Activated B cell treated with CpG ODN at 0.5 μM for 24 hours (primary cell): ENCODE measurements at places on chromosomes 6 and 20. TPM values are rescaled to one million over a fixed set of nuclear protein-coding genes. Genes with fewer than 3 reads are reported as not detected.

Gene HRH3
- total RNA-seq, result not detected in 2 replicates

Gene SLC17A4
- not detected in 2 replicates for total RNA-seq

DNA sequence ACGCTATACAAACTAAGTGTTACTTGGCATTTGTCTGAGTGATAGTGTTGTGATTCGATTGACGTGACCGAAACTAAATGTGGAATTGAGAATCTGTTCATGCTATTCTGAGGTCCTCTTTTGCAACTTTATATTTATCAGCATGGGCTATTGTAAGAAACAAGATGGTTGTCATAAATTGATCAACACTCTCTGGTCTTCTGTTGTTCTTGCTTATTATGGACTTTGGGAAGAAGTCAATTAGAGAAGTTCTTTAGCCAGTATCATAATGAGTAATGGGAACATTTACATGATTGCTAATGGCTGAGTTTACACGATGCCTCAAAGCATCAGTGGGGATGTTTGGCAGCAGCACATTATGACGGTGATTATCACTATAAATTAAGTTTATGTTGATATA is 195.0 kb downstream of the CD83 start:
- no peak for DNase-seq
- H3K36me3 ChIP-seq, result no peaks in the 10 kb centered on the region
- H3K4me3 ChIP-seq, result peak overlapping the region; percentile 15
- peaks cover 88% of the 10 kb centered on the region for H3K4me1 ChIP-seq
- H3K27me3 ChIP-seq, result no peaks in the 10 kb centered on the region
- H3K27ac ChIP-seq, result peak overlapping the region; percentile 87

GRCh38 chr6:14453712-14454472 is 336.3 kb downstream of the CD83 start:
- peaks cover 2% of the 10 kb centered on the region for H3K36me3 ChIP-seq
- no peak for DNase-seq
- peak overlapping the region; percentile 50 for H3K4me3 ChIP-seq
- H3K27ac ChIP-seq, result no peak overlapping the region
- H3K4me1 ChIP-seq, result peaks cover 33% of the 10 kb centered on the region

DNA sequence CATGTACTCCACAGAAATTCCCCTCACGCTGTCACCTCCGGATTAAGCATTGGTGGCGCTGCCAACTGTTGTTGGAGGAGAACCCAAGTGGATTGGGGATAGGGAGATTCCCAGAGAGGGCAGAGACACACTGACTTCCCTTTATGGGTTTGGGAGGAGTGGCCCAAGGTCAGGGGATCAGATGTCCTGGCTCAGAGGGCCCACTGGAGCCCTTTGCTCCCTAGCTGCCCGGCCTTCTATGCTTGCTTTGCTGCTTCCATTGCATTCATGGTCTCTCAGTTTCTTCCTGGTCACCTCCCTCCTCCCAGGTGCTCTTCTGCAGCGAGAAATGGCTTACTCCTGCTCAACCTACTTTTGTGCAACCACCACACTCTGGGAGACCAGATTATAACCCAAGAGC is 14.3 kb downstream of the CUL9 start:
- no peak for DNase-seq
- H3K36me3 ChIP-seq, result peaks cover 78% of the 10 kb centered on the region
- no peaks in the 10 kb centered on the region for H3K4me1 ChIP-seq
- no peaks in the 10 kb centered on the region for H3K27me3 ChIP-seq
- no peak overlapping the region for H3K4me3 ChIP-seq
- no peak overlapping the region for H3K27ac ChIP-seq

GRCh38 chr20:2396241-2396814 is 15.6 kb downstream of the TGM6 start:
- no peak overlapping the region for H3K27ac ChIP-seq
- no peak overlapping the region for H3K4me3 ChIP-seq
- no peaks in the 10 kb centered on the region for H3K27me3 ChIP-seq

- H3K27ac ChIP-seq, result no peak overlapping the region
- no peaks in the 10 kb centered on the region for H3K27me3 ChIP-seq
- no peaks in the 10 kb centered on the region for H3K4me1 ChIP-seq
- H3K4me3 ChIP-seq, result no peak overlapping the region
- H3K36me3 ChIP-seq, result peaks cover 19% of the 10 kb centered on the region
- no peak for DNase-seq
These were observed 13.4 kb downstream of the EPB41L2 start for GRCh38 chr6:131049608-131050007.

DNA sequence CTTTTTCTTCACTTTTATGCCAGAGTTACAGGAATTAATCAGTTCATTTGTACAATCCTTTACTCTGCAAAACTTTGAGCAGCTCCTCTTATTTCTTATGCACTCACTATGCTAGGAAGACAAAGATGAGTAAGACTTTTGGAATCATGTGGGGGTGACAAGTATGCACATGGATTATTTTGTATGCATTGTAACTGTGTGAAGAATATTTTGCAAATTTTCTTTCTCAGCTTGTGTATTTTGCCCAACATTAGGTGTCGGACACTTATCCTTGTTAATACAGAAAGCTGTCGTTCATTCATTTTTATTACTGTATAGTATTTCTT is 88.6 kb downstream of the PPP1R14C start:
- H3K27ac ChIP-seq, result no peak overlapping the region
- DNase-seq, result no peak
- peaks cover 21% of the 10 kb centered on the region for H3K27me3 ChIP-seq
- no peak overlapping the region for H3K4me3 ChIP-seq
- peaks cover 3% of the 10 kb centered on the region for H3K4me1 ChIP-seq
